ENCODE measurements at places on chromosomes 1 and 21.

DNA sequence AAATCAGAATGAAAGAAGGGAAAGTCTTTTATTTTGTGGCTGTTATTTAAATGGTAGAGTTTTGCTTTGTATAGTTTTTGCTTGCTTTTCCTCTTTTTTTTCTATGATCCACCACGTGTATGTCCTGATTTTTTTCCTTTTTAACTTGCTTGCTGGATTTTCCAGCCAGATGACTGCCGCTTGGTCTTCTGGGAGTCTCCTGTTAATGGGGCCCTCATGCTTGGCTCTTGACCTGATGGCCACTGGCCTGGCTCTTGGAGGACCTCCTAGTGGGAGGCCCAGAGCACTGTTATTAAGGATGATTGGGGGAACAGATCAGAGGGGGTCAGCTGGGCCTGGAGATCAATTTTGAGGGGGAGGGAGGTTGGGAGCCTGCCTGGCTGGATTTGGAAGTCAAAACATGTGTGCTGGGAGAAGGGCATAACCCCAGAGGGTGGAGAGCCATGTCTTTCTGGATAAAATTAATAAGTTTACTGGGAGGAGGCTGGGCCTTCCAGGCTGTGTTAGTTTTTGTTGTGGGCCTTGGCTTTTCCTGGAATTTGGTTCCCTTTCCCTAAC, 1.2 kb downstream of the FGGY start:
- DNase-seq: no peak

DNA sequence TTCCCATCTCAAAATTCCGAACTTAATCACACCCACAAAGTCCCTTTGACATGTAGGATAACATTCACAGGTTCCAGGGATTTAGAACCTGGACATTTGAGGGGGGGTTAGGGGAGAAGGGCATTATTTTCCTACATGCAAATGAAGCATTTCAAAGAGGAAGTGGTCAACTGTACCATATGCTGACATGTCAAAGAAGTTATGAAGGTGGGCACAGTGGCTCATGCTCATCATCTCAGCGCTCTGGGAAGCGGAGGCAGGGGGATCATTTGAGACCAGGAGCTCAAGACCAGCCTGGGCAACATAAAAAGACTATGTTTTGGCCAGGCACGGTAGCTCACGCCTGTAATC, 35.7 kb downstream of the PTP4A2 start:
- no peak for DNase-seq

DNA sequence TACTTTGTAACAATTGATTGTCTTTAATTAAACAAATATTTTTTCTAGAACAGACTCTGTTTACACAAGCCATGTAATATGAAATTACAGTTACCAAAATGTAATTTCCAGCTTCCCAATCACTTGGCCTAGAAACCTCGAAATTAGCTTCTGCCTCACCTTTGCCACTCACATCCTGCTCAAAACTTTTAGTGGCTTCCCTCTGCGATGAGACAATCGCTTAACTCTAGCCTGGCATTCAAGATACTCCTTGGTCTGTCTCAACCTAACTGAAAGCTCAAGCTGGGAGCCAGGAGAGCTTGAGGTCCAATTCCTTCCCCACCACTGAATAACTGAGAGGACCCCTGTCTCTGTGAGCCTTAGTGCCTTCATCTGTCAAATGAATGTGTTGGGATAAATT, 42.8 kb downstream of the GFI1 start:
- DNase-seq: no peak

GRCh38 chr1:223019256-223019655, 123.8 kb downstream of the TLR5 start:
- no peak for DNase-seq

- no peak for DNase-seq
Measured at GRCh38 chr1:163928069-163928468, 606.3 kb downstream of the NUF2 start.

- DNase-seq: no peak
Measured at GRCh38 chr21:24294171-24294570, 1313.1 kb downstream of the MRPL39 start.

DNA sequence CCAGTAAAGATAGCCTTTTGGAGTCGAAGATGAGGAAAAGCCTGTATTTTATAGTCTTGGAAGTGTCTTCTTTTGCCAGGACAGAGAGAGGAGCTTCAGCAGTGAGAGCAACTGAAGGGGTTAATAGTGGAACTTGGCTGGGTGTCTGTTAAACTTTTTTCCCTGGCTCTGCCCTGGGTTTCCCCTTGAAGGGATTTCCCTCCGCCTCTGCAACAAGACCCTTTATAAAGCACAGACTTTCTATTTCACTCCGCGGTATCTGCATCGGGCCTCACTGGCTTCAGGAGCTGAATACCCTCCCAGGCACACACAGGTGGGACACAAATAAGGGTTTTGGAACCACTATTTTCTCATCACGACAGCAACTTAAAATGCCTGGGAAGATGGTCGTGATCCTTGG, at the start of gene VCAM1:
Gene VCAM1 (plus strand): TSS at position 253 of the 400 bp plus-strand sequence. CDS start 119 bp downstream, at position 372.
- no peak for DNase-seq

DNA sequence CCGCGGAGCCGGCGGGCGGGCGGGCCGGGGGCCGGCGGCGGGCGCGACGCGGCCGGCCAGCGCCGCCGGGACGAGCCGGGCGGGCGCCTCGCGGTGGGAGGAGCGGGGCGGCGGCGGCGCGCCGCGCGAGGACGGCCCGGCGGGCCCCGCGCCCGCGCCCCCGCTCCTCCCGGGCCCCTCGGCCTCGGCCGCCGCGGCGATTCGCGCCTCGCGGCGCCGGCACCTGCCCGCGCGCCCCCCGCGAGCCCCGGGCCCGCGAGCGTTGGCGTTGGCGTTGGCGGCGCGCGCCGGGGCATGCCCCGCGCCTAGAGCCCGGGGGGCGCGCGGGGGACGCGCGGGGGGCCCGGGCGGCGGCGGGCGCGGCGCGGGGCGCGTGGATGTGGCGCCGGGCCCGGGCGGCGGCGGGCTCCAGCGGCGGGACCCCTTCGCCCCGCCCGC, at the start of gene SKI:
Gene SKI (plus strand): TSS at position 163 of the 438 bp plus-strand sequence. CDS start 448 bp downstream, outside the sequence.
- no peak for DNase-seq

DNA sequence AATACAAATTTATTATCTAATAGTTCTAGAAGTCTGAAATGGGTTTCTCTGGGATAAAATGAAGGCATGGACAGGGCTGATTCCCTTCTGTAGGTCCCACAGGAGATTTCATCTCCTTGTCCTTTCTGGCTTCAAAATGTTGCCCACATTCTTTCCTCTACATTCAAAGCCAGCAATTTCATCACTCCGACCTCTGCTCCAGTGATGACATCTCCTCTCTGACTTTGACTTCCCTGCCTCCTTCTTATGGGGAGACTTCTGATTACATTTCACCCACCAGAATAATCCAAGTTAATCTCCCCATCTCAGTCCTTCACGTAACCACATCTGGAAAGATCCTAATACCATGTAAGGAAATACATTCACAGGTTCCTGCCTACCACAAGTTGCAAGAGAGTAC, 358.0 kb upstream of the C1orf87 start:
- no peak for DNase-seq

- no peak for DNase-seq
Measured at GRCh38 chr1:17513131-17513530, 26.4 kb upstream of the ARHGEF10L start.
